ENCODE measurements at places on chromosomes 3 and 15.

DNA sequence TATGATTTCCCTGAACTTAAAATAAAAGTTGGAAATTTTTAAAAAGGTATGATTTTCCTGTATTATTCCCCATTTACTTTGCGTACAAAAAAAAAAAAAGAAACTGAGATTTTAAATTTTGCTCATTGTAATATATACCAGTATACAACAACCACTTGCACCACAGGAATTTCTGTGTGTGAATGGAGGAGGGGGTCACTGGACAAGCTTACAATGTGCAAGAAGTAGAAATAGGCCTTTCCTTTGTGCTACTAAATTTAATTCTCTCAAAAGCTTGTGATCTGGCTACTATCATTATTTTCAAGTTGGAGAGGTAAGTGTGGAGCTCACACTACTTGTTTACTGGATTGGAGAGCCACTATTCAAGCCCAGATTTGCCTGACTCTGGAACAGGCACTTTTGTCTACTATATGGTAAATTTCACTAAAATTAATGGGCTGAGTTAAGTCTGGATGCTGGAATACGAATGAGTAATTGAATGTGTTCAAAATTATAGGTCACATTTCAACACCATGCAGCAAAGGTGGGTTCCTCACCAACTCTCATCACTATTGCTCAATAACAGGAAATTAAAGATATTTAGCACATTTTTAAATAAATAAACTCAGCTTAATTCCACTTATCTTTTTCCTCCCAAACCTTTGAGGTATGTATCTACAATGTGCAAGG lies 148.0 kb upstream of the MBNL1 start:
- no peak for DNase-seq

DNA sequence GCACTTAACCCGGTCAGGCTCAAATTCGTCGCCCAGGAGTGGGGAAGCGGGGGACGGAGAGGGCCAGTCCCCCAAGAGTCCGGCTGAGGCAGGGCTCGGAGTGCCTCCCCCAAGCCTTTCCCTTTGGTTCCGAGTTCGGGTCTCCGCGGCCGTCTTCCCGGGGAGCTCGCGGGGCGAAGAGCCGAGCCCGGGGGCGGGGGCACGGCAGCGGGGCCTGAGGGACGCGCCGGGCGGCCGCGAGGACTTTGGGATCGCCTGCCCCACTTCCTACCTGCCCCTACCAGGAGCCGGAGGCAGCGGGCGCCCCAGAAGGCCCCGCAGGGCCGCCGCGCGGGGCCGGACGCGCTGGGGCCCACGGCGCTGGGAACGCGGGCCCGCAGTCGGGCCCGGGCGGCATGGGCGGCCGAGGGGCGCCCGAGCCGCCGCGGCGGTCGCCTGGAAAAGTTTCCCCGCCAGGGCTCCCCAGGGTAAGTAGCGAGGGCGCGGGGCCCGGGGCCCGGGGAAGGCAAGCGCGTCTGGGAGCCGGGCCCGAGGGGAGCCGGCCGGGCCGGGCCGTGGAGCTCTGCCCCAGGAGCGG lies 2.8 kb downstream of the FURIN start:
- no peak for DNase-seq

DNA sequence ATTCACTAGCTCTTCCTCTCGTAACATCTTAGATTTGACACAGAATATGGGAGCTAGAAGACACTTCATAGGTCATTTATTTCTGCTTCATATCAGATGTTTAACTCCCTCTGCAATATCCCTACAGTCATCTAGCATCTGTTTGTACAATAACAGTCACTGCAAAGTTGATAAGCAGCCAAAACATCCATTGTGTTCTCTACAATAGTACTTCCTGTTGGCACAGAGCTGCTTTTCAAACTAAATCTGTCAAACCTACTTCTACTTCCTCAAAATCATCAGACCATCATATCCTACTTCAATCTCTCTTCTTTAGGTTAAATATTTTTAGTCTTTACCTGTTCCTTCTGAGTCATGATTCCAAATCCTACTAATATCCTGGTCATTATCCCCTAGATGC lies 233.2 kb downstream of the FGF12 start:
- no peak for DNase-seq

DNA sequence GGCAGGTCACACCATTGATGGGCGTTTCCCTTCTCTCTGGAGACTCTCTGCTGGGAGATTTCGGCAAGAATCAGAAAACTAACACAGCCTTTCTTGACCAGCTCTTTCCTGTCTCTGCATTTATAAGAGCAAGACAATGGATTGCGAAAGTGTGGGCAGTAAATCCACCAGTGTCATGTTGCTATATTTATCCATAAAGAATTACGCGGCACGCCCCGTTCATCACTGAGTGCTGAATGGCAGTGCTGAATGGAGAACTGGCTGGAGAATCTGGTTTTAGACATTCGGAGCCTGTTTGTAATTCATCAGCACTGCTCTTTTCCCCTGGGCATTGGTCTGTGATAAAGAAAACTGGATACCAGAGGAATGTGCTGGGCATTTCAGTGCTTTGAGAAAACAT lies 2.0 kb upstream of the CEMIP start:
- no peak for DNase-seq

DNA sequence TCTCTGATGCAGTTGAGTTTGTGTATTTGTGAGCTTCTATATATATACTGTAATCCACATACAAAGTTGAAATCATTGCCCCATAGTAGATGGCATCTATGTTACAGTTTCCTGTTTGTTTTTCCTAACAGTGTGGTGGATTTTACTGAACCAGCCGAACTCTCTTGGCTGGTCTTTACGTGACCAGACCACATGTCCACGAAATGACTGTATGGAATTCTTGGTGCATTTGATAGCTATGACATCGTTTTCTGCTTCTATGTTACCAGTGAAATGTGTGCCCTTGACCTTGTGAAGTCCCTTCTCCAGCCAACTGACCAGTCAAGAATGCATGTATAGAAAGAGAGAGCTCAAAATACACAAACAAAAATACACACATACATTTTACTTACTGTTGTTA lies 1.8 kb downstream of the KCNMB2 start:
- DNase-seq: no peak

DNA sequence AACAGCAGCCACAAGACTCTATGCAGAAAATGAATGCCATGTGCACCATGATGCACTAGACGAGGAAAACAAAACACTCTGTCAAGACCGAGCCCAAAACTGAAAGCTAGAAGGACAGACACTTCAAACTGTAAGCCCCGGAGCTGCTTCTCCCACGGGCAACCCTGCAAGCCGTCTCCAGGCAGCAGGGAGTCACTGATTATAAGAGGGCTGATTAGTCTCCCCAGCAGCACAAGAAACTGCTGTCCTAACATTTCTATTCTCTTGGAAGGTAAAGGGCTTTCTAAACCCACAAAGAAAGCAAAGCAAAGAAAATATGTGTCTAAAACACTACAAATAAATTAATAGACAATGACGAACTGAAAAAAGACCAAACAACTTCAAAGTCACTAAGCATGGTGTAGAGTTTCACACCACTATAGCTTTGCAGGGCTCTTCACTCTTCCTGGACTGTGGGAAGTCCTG lies 15.5 kb downstream of the TBC1D2B start:
- peak; percentile 42 for DNase-seq

GRCh38 chr3:30193625-30194044 lies 412.8 kb upstream of the TGFBR2 start:
- no peak for DNase-seq

DNA sequence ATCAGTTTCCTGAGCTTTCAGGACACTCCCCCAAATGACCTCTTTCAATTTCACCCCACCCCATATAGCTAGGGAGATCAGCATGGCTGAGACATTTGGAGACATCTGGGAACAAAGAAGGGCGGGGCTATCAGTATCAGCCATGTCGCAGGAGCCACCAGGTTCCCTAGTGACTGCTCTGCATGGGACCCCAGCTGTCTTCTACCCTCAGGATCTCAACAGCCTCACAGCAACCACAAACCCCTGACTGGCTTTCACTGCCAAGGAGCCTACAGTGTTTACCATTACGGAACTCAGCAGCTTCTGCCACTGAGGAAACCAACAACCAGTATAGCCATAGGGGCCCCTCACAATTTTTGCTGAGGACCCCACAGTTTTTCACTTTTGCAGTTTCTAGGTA lies 269.6 kb upstream of the TRIM42 start:
- DNase-seq: no peak

DNA sequence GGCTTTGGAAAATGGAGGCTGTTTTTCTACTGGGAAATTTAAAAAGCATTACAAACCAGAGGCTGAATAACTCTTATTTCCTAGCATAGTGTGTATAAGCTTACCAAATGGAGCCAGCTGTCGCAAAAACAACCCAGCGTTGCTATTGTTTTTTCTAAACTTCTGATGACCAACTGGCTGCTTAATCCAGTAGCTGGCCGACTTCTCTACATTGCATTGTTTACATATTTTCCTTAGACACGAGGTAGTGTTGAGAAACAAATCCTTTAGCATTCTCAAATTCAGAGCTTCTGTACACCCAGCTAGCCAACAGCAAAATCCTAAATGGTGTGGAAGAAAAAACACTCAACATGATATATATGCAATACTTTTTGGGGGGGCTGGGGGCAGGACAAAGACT lies 161.0 kb upstream of the ADAMTS9 start:
- no peak for DNase-seq

- peak; percentile 43 for DNase-seq
Observed at GRCh38 chr15:91055548-91056331, 33.3 kb upstream of the VPS33B start.

Measured in GM19239 (cell line).